Fibroblast of the conjunctiva (primary cell): ENCODE measurements at places on chromosomes 16 and 17.
A peak's percentile ranks its signal among the peaks of the same experiment; 100 is the strongest.

DNA sequence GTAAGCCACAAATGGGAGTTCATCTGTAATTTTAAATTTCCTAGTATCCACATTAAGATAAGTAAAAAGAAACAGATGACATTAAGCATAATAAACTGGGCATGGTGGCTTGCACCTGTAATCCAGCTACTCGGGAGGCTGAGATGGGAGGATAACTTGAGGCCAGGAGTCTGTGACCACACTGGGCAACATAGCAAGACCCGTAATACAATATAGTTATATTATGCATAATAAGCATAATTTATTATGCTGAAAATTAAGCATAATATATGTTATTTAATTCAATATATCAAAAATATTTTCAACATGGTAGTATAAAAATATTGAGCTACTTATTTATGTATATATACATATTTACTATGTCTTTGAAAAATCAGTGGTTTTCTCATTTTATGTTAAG is 48.2 kb downstream of the RNF135 start:
- no peak for DNase-seq

GRCh38 chr17:40696651-40697072 is 6.9 kb downstream of the KRT24 start:
- DNase-seq = no peak

DNA sequence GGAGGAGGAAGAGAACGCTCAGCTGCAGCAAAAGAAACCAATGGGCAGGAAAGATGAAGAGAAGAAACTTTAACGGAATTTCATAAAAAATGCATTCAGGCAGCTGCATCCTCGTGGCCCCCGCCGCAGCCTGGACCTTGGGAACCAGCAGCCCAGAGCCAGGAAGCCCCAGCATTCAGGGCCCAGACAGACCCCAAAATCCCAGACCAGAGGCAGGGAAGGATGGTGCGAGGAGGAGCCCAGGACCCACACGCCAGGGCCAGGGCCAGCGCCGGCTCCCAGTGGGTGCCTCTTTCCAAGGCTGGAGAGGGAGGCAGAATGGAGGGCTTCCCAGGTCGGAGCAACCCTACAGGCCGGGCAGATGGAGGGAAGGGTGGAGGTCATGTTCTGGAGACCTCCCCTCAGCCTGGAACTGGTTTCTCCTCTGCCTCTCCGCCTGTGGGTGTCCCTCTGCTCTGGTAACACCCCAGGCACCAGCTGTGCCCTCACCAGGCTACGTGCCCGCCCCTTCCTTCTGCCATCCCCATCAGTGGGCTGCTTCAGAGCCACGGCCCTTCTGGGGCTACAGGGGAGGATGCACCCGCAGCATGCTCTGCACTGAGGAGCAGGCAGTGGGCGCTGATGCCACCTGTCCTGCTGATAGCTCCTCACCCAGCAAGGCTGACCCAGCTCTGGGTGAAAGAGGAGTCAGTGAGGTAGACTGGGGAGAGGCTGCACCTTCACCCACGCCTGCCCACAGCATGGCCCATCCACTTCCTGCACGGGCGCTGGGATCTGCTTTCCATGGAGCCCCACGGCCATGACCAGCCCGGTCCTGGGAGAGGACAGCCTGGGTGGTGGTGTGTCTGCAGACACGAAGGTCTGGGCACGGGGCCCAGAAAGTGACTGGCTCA is 1.2 kb upstream of the MIF4GD start:
- no peak for DNase-seq

GRCh38 chr16:31568577-31569359 is 41.1 kb downstream of the AHSP start:
- DNase-seq = no peak

DNA sequence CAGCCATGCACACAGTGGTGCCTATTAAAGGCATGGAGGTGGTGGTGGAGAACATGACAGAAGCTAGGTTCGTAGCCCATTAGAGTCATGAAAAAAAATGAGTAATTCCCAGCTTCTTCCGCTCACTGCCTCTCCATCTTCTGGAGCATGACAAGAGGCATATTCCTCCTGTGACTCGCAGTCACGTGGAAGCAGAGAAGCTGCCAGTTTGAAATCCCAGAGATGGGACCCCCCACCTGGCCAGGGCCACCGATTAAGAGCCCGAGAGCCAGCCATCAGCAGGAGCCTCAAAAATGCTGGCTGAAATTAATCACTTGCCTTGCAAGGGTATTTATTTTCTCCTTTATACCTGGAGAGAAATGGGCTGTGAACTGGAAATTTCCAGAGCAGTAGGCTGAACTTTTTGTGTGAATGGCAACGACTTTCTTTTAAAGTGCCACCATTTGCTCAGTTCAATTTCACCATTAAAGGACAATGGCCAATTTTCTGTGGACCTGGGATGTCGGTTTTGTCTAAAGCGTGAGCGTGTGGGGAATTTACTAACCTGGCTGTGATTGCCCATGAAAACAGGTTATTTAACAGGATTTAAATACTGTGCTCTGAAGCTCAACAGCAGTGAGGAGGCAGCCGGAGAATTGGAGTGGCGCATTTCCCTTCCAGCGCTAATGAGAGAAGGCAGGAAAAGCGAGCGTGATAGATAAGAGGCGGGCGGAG is 189.7 kb upstream of the SDK2 start:
- DNase-seq = no peak

- no peak for DNase-seq
Observed at GRCh38 chr16:85240982-85241924, 129.0 kb upstream of the CIBAR2 start.

DNA sequence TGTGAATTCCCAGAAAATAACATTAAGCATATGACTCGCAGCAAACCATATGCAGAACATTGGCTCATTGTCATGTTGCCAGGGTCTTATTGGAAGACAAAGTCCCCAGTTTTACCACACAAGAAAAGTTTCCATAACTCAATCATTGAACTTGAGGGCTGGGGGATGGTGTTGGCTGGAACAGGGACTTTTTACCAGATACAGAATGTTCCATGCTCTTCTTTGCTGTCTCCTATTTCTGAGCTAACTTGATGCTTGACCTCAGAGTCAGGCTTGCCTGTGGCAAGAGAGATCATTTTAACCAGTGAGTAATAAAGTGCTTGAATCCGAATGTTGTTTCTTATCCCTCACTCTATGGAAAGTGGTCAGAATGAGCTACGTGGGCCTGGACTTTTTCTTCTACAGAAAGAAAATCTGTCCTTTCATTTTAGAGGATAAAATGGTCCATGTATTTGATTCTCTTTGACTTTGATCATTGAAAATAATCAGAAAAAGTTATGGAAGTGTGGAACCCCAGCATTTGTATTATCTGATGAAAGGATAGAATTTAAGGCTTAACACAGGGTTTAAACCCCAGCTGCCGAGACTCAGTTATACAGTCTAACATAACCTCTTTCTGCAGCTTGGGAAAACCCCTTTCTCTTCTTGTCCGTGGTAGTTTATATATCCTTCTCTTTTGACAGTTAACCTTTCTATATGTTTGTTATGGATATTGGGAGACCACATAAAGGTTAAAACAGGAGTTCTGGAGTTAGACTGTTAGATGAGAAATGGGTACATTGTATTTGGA is 67.0 kb downstream of the TUBD1 start:
- DNase-seq = peak; percentile 94

- DNase-seq = no peak
Observed at GRCh38 chr17:78108726-78109488, 19.6 kb downstream of the TMC6 start.

DNA sequence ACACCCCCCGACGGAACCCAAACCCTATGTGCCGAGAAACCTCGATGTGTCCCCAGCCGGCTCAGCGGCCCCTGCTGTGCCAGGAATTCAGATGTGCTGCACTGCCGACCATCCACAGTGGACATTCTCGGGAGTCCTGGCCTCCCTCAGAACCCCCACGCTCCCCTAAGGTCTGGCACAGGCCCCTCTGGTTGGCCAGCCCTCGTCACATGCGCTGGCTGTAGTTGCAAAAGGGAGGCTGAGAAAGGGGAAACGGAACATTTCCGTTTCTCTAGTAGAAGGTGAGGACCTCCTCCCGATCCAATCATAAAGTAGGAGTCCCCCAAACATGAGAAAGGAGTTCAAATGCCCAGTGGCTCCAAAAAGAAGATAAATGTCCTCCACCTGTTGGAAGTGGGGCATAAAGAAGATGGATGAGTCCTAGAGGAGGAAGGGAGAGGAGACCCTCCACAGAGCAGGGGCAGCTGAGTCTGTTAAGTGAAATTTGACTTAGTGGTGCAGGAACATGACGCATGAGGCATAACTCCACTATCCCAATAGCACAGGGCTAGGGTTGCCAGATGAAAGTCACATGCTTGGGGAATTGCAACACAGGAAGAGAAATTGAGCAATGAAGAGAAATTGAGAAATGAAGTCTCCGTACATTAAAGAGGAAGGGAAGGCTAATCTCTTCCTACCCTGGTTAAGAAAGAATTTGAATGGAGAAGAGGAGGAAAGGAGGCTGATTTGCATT is 49.3 kb upstream of the WSB1 start:
- peak; percentile 95 for DNase-seq

DNA sequence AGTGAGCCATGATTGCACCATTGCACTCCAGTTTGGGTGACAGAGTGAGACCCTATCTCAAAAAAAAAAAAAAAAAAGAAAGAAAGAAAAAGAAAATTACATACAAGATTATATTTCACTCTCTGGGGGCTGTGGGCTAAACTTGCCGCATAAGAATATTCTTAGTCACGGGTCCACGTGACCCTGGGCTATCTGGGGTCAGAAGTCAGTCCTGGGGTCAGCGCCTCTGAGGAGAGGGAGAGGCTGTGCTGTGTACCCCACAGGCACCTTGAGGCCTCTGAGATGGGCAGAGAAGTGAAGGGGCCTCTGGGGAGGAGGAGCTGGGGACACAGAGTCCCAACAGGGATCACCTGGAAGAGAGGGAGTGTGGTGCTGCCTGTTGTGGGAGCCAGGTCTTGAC is 5.8 kb upstream of the CD79B start:
- DNase-seq = no peak

- DNase-seq = no peak
Observed at GRCh38 chr17:44773140-44773539, 14.4 kb downstream of the ADAM11 start.

GRCh38 chr16:69276148-69277115 is 34.7 kb upstream of the VPS4A start:
- peak; percentile 99 for DNase-seq

DNA sequence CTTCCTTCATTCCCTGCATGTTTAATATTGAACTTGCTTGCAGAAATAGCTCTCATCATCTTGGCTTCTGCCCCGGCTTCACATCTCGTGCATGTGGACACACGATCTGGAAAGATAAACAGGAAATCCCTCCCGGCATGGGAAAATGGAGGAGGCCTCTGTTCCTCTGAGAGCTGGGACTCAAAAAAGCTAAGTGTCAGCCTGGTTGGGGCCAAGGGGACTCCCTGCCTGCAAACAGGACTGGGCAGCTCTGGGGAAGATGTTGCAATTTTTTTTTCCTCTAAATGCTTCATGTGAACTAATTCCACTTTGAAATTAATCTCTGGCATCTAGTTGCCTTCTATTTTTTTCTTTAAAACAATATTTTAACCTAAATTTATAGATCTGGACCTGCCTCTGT is 24.8 kb downstream of the ITPRIPL2 start:
- peak; percentile 35 for DNase-seq

GRCh38 chr17:33294994-33295393 is 1.9 kb upstream of the ASIC2 start:
- no peak for DNase-seq

- no peak for DNase-seq
Observed at GRCh38 chr17:73010414-73010813, 82.1 kb downstream of the SLC39A11 start.

- no peak for DNase-seq
Observed at GRCh38 chr16:52577130-52577706, 30.3 kb upstream of the TOX3 start.

DNA sequence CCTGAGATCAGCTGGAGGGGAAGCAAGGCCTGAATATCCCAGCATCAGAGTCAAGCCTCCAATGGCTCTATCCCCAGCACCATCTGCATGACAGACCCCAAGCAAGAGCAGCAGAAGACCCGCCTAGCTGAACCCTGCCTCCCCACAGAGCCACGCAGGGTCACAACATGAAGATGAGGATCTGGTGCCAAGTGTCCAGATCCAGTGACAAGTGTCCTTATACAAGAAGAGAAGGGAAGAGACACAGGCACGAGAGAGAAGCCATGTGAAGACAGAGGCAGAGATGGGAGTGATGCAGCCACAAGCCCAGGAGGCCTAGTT is 28.9 kb downstream of the TNFRSF13B start:
- no peak for DNase-seq

DNA sequence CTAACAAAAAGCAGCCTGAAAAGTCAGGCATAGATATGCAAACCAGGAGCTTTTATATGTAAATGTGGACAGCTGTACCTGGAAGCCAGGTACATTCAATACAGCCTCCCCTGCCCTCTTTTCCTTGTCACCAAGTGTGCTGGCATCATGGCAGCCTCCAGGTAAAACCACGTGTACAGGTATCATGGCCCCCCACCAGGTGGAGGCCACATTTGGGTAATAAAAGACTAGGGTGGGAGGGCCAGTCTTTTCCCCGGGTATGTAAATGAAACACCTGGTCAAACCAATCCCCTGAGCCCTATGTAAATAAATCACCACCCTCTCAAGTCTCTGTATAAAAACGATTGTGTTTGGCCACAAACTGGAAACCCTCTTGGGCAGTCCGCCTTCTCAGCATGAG is 226.4 kb upstream of the GOT2 start:
- no peak for DNase-seq

- DNase-seq = no peak
Observed at GRCh38 chr17:2083613-2084035, 28.7 kb downstream of the HIC1 start.

DNA sequence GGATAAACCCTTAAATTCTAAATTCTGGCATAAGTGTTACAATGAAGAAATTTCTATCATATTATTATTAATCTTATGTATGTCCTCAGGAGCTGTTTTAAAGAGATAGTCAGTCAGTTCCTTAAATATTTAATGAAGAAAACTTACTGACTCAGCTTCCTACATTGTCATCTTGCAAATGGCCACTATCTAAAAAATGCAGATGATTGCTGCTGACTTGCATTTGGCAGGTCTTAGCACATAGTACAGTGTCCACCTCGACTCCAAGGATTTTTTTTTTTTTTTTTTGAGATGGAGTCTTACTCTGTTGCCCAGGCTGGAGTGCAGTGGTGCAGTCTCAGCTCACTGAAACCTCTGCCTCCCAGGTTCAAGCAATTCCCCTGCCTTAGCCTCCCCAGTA is 55.1 kb upstream of the CORO6 start:
- no peak for DNase-seq

GRCh38 chr17:16314189-16314588 is 39.1 kb downstream of the CENPV start:
- no peak for DNase-seq

- DNase-seq = no peak
Observed at GRCh38 chr16:50311891-50312501, 45.6 kb downstream of the ADCY7 start.

GRCh38 chr16:48231727-48232492 is 12.2 kb upstream of the LONP2 start:
- DNase-seq = peak; percentile 47

DNA sequence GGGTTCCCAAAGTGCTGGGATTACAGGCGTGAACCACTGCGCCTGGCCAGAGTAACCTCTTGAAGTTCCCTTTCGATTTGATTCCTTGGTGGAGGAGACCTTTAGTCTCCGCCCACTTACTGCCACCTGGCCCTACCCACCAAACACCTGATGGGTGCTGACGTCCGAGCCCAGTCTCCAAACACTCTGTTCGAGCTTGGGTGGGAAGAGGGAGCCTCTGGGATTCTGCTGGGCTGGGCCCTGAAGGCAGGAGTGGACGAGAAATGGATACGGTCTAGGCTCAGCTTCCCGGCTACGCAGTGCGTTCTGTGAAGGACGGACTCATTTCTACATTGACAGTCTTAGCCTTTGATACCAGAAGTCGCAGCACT is 870 bp upstream of the ITGA3 start:
- DNase-seq = no peak

- no peak for DNase-seq
Observed at GRCh38 chr17:39660397-39661385, 4.5 kb upstream of the TCAP start.
